Tibial artery (tissue), 4 donors: ENCODE measurements at places on chromosomes 2 and 18.

GRCh38 chr18:57447154-57447621, 12.0 kb downstream of the ONECUT2 start:
- no peaks in the 10 kb centered on the region for H3K4me1 ChIP-seq
- no peaks in the 10 kb centered on the region for H3K27me3 ChIP-seq
- DNase-seq: no peak
- no peak overlapping the region for H3K4me3 ChIP-seq

- no peak overlapping the region for H3K4me3 ChIP-seq
- H3K4me1 ChIP-seq: no peaks in the 10 kb centered on the region
- no peak for DNase-seq
- H3K36me3 ChIP-seq: no peaks in the 10 kb centered on the region
These were observed 103.5 kb downstream of the TPO start for GRCh38 chr2:1516798-1517060.

DNA sequence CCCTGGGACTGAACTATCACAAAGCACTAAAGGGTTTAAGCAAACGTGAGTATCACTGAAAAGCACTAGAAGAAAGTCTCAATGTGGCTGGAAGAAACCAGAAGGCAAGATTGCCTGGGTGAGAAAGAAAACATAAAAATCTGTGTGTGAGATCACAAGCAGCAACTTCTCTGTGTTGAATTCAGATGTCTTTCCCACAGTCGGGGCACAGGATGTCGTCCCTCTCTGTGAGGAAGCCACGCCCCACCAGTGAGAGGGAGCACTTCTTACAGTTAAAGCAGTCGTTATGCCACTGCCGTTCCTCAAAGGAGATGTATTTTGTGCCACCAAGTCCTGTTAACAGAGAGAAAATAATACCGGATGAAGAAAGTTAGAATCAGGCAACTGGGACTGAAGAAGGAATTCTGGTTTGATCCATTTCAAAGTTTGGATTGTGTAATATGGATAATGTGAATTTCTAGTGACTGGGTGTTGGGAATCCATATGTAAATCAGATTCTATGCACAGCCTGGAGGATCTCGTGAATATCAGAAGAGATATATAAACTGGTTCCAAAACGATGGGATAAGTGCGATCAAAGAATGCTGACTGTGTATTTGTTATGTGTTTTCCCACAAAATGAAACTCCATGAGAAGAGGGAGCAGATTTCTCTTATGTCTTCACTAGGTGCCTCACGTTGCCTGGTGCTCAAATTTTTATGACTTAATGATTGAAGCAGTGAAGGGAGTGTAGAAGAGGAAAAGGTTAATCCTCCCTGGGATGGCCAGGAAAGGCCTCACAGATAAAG, 24.0 kb downstream of the C2orf49 start:
- peaks cover 5% of the 10 kb centered on the region for H3K4me1 ChIP-seq
- DNase-seq: no peak
- H3K27ac ChIP-seq: no peak overlapping the region
- no peak overlapping the region for H3K4me3 ChIP-seq

DNA sequence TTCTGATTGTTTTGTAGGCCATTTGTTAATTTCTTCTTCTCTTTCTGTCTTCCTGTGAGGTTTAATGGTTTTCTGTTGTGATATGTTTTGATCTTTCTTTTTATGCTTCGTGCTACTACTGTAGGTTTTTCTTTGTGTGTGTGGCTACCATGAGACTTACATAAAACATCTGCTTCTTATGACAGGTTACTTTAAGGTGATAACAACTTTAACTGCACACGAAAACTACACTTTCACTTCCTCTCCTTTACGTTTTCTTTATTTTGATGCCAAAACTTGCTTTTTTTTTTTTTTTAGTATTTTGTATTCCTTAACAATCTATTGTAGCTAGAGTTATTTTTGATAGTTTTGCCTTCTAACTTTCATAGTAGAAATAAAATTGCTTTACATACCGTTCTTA, 691.3 kb downstream of the TSN start:
- no peak overlapping the region for H3K27ac ChIP-seq
- no peak for DNase-seq
- H3K4me1 ChIP-seq: no peaks in the 10 kb centered on the region
- H3K4me3 ChIP-seq: no peak overlapping the region

GRCh38 chr2:143241403-143242088, 112.3 kb downstream of the ARHGAP15 start:
- no peaks in the 10 kb centered on the region for H3K27me3 ChIP-seq
- H3K27ac ChIP-seq: no peak overlapping the region
- no peaks in the 10 kb centered on the region for H3K4me1 ChIP-seq

GRCh38 chr2:45653122-45653913, 1.8 kb downstream of the PRKCE start:
- H3K4me1 ChIP-seq: peaks cover 38% of the 10 kb centered on the region
- H3K4me3 ChIP-seq: peak overlapping the region; percentile 90
- no peaks in the 10 kb centered on the region for H3K36me3 ChIP-seq

- H3K4me3 ChIP-seq: no peak overlapping the region
- H3K27me3 ChIP-seq: no peaks in the 10 kb centered on the region
- H3K27ac ChIP-seq: no peak overlapping the region
- no peaks in the 10 kb centered on the region for H3K36me3 ChIP-seq
- DNase-seq: no peak
These were observed 76.3 kb downstream of the CHST9 start for GRCh38 chr18:27108842-27109241.

- no peak overlapping the region for H3K27ac ChIP-seq
- H3K27me3 ChIP-seq: no peaks in the 10 kb centered on the region
- DNase-seq: no peak
- no peaks in the 10 kb centered on the region for H3K4me1 ChIP-seq
These were observed 11.5 kb downstream of the PAIP2B start for GRCh38 chr2:71215447-71215846.

- peak overlapping the region; percentile 86 for H3K27ac ChIP-seq
- peaks cover 66% of the 10 kb centered on the region for H3K4me1 ChIP-seq
These were observed 4.9 kb downstream of the IGFBP5 start for GRCh38 chr2:216690456-216690852.

- H3K27me3 ChIP-seq: no peaks in the 10 kb centered on the region
- no peak for DNase-seq
- no peaks in the 10 kb centered on the region for H3K4me1 ChIP-seq
These were observed 183.0 kb downstream of the MYO5B start for GRCh38 chr18:50011813-50012435.

DNA sequence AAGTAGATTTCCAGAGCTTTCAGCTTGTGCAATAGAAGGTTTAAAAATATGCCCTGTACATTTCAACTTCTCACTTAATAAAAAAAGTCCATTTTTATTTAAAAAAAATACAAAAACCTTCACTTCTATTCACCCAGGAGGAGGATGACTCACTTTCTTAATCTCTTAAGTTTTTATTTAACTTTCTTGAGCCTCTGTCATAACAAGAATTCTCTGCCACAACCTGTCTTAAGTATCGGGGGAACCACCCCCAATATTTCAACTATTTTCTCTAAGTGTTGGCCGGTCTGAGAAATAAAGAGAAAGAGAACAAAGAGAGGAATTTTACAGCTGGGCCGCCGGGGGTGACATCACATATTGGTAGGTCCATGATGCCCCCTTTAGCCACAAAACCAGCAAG, 58.4 kb downstream of the LRATD1 start:
- H3K36me3 ChIP-seq: no peaks in the 10 kb centered on the region
- no peak for DNase-seq
- H3K4me1 ChIP-seq: no peaks in the 10 kb centered on the region
- H3K27ac ChIP-seq: no peak overlapping the region

DNA sequence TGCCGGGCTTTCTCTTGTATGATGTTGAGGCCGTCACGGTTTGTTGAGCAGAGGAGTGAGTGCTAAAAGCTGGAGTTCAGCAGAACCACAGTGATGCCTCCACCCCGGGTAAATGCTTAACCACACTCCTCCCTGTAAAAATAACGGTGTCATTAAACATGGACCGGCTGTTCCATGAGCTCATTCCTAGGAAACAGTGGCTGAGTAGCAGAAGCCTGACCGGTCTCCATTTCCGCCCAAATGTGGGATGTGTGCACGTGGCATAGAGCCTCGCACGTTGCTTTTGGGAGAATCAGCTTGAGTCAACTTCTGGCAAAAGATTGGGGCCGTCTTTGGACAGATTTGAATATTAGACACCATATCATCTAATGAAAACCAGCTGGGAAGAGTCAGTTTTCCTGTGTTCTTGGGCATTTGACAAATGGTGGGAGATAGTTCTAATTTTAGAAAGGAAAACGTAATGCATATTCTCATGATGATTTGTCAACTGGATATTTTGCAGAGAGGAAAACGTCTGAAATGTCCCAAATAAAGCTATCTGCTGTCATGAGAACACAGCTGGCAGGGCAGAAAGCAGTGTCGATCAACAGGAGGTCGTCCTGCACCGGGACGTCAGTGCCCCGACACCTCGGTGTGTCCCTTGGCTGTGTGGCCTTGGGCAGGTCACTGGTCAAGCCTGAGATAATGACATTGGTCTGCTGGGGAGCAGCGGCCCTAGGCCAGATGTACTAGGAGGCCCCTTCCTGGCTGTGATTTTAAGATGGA, 42.4 kb downstream of the LRRFIP1 start:
- H3K36me3 ChIP-seq: no peaks in the 10 kb centered on the region
- DNase-seq: peak; percentile 78
- peak overlapping the region; percentile 48 for H3K27ac ChIP-seq
- H3K4me3 ChIP-seq: no peak overlapping the region
- H3K4me1 ChIP-seq: peaks cover 2% of the 10 kb centered on the region

GRCh38 chr2:102139851-102140250, 2.7 kb upstream of the IL1R1 start:
- no peak overlapping the region for H3K4me3 ChIP-seq
- H3K27me3 ChIP-seq: no peaks in the 10 kb centered on the region
- H3K4me1 ChIP-seq: peaks cover 12% of the 10 kb centered on the region
- DNase-seq: no peak
- H3K27ac ChIP-seq: no peak overlapping the region
- peaks cover 2% of the 10 kb centered on the region for H3K36me3 ChIP-seq

GRCh38 chr2:7432436-7432835, 515.2 kb downstream of the RNF144A start:
- no peak for DNase-seq
- H3K4me3 ChIP-seq: no peak overlapping the region
- H3K36me3 ChIP-seq: no peaks in the 10 kb centered on the region
- no peak overlapping the region for H3K27ac ChIP-seq
- peaks cover 23% of the 10 kb centered on the region for H3K27me3 ChIP-seq

DNA sequence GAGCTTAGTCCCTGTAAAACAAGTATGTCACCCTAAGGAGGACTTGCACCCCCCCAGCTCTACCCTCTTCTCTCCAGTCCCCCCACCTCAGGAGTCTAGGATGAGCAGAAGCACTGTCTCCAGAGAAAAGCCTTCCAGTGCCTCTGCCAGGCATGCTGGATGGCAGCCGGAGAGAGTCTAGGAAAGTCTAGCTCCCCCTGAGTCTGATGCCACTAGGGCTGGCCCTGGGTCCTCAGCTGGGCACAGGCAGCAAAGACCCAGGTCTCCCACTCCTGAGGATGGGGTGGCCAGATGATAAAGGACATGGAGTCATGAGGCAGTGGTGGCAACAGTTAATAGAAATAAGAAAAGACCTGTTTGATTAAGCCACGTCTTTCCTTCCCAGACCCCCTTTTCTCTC, 225.6 kb downstream of the CYP26B1 start:
- no peak overlapping the region for H3K4me3 ChIP-seq
- no peak for DNase-seq
- no peaks in the 10 kb centered on the region for H3K36me3 ChIP-seq
- no peak overlapping the region for H3K27ac ChIP-seq

DNA sequence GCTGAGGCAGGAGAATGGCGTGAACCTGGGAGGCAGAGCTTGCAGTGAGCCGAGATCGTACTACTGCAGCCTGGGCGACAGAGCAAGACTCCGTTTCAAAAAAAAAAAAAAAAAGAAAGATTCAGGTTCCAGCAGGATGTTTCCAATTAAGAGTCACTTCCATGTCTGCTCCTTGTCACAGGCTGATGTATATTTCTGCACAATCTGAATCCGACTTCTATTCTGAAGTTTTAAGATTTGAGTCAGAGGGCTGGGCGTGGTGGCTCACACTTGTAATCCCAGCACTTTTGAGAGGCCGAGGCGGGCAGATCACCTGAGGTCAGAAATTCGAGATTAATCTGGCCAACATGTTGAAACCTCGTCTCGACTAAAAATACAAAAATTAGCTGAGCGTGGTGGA, 24.7 kb downstream of the SNRPD1 start:
- H3K4me3 ChIP-seq: no peak overlapping the region
- H3K4me1 ChIP-seq: no peaks in the 10 kb centered on the region
- H3K36me3 ChIP-seq: peaks cover 13% of the 10 kb centered on the region
- DNase-seq: no peak
- H3K27me3 ChIP-seq: no peaks in the 10 kb centered on the region

DNA sequence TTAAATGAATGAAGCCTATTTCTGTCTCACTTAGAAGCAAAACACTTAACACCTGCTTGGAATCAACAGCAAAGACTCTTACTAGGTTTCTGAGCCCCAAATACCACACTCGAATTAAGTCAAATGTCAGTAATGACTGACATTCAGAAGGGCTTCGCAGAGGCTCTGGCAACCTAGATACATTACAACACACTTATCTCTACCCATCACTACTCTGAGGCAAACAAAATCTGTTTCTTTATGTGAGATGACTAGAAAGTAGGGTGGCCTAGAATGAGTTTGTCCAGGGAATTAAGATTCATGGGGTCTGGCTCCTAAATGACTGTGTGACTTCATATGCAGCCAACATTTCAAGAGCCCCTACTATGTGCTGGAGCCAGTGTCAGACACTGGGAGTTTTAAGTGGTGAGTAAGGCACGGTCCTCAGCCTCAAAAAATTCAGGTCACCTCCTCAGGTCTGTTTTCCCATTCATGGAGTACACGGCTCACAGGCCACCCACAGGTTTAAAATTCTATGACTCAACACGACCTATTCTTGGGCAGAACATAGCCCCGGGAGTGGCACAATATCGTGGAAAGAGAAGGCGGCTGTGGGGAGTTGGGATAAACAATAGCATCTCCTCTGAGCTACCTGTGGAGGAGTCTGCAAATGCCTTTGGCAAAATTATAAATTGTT, 150.3 kb upstream of the ZFP36L2 start:
- H3K4me1 ChIP-seq: no peaks in the 10 kb centered on the region
- no peak overlapping the region for H3K27ac ChIP-seq
- no peak for DNase-seq
- no peaks in the 10 kb centered on the region for H3K27me3 ChIP-seq
- H3K4me3 ChIP-seq: no peak overlapping the region

DNA sequence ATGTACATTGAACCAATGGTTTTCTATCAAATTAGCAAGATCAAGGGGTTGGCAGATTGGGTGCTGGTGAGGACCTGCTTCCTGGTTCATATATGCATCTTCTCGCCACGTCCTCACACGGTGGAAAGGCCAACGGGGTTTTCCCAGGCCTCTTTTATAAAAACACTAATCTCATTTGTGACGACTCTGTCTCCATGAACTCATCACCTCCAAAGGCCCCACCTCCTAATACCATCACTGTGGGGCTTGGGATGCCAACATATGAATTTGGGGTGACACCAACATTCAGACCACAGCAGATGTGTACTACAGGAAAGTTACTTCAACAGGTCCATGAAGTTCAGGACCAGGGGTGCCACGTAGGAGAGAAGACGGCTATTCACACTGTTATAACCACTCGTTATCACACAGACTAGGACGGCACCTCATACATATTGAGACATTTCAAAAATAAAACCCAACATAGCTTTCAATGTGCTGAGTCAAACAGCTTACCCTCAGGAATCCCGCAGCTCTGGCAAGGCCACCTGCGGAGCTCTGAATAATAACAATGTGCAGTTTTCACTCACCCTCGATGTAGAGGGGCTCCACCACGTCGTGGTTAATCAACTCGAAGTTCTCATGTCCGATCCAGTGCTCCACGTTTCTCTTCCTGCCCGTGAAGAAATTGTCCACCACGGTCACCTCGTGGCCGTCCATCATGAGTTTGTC, 49.3 kb downstream of the UXS1 start:
- H3K36me3 ChIP-seq: peaks cover 8% of the 10 kb centered on the region
- H3K4me1 ChIP-seq: peaks cover 8% of the 10 kb centered on the region
- no peak overlapping the region for H3K4me3 ChIP-seq
- no peaks in the 10 kb centered on the region for H3K27me3 ChIP-seq
- DNase-seq: no peak
